Stimulated activated CD8-positive, alpha-beta memory T cell treated with anti-CD3 and anti-CD28 coated beads, Interleukin-15, amount 100 ng/mL, for 24 hours (primary cell): ENCODE measurements at places on chromosomes 2 and 18.

DNA sequence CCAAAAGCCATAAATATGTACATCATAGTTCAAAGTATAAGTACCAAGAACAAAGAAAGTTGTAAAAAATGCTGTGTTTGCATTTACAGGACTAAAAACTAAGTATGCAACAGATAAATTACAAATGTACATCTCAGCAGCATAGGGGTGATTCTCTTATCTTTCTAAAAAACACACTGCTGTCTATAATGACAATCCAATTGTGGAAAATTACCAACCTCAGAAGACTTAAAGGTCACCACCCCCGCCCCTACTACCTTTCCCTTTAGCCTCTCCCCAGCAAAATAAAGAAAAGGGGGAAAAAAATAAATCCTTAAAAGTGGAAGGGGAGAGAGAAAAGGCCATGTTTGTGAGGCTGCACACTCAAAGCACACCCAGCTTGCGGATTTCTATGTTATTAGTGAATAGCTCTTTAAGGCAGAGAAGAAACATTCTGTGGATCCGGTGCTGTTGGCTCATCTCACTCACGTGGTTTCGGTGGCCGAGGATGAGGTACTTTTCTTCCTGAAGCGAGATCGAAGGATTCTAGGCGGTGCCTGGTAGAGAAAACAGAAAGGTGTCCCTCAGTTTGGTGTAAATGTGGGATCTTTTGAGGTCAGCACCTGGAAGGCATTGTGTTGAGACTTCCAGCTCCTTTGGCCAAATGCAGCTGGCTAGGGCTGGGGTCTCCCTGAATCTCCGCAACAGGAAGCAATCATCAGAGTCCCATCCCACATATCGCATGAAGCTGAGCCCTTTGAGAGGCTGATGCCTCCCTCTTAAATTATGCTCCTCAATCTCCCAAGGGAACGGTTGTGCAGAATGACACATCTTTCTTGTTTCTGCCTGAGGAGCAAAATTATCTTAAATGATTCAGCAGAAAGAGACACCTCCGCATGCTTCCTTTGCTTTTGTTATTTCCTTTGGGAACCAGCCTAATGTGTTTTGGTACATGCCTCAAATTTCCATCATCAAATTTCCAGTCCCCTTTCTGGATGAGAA lies 17.6 kb downstream of the MRPL35 start:
- no peak for DNase-seq

- DNase-seq: no peak
These were observed 82.0 kb downstream of the FHOD3 start for GRCh38 chr18:36379435-36379984.

- no peak for DNase-seq
These were observed at the start of gene AMER3 for GRCh38 chr2:130755256-130756052. Gene AMER3, plus strand, starts transcription at chr2:130755540. Its CDS starts 6,533 bp downstream, at chr2:130762073.

DNA sequence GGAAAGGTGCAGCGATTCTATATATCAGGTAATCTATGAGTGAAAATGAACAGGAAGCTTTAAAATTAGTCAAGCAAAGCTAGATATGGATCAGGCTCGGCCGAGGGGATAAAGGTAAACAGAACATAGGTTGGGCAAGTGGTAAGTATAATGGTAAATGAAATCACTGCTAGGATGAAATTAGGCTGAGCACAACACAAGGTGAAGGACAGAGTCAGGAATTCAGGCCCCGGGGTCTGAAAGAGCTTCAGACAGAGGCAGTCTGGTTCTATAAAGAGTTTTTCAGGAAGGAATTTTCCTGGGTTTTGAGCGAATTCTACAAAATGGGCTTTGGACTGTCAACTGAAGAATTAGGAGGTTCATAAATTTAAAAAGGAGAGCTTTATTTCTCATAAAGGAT lies 513.2 kb upstream of the CDH2 start:
- DNase-seq: no peak

- no peak for DNase-seq
These were observed 13.2 kb downstream of the KCTD18 start for GRCh38 chr2:200496696-200497095.

DNA sequence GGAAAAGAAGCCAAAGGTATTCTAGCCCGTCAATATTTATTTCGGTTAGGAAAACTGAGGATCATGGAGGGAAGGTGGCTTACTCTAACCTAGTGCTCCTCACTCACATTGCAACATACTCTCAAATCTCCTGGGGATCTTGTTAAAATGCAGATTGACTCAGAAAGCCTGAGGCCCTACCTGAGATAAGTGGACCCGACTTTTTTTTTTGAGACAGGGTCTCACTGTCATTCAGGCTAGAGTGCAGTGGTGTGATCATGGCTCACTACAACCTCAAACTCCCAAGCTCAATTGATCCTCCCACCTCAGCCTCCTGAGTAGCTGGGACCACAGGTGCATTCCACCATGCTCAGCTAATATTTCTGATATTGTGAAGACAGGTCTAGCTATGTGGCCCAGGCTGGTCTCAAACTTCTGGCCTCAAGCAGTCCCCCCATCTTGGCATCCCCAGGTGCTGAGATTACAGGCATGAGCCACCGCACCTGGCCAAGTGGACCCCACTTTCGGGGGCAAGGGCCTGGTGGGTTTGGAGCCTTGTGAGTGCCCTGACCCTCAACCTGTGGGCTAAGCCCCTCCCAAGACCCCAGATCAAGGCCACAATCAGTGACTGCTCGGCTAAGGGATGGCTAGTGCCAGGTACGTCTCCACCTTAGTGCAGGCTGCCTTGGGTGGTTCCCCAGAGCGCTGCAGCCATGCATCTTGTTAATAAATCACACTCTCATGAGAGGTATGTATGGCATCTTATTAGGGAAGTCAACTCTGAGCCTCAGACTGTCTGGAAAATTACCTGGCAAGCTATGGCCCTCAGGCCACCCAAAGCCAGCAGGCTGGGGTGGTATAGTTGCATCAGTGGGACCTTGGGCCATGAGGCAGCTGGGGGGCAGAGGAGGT lies 1.1 kb upstream of the NEURL3 start:
- DNase-seq: no peak

DNA sequence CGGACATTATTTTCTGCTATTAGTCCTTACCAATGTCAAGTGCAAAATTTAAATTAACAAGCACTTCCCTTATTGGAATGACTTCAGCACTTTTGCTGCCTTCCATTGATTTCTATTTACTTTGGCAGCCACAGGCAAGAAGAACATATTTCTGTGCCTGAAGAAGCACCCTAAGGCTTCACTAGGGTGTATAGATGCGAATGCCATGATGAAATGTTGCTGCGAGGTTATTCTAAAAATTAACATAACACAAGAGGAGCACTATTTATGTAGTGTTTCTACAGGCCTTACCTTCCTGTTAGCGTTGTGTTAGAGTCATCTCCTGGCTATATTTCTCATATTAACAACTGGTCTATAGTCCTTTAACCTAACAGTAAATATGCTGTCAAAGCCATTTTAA lies 365.0 kb upstream of the HNRNPA3 start:
- no peak for DNase-seq

- no peak for DNase-seq
These were observed 55.1 kb downstream of the ROCK1 start for GRCh38 chr18:21056545-21056944.

- no peak for DNase-seq
These were observed 23.9 kb downstream of the BAZ2B start for GRCh38 chr2:159592441-159592840.

- no peak for DNase-seq
These were observed 166.3 kb upstream of the FN1 start for GRCh38 chr2:215601990-215602721.

- DNase-seq: no peak
These were observed 43.4 kb downstream of the NMS start for GRCh38 chr2:100513650-100514049.

DNA sequence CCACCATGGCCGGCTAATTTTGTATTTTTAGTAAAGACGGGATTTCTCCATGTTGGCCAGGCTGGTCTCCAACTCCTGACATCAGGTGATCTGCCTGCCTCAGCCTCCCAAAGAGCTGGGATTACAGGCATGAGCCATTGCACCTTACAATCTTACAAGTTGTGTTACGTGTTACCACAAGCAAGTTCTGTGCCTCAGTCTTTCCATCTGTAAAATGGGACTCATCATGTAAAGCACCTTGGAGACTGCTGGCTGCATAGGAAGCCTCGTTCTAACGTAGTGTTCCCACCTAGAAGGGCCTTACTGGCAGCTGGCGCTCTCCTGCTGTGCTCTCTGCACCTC lies 10.0 kb downstream of the DNAJB2 start:
- no peak for DNase-seq

GRCh38 chr2:133839677-133840076 lies 271.4 kb upstream of the NCKAP5 start:
- DNase-seq: no peak

GRCh38 chr18:4961121-4961909 lies 235.7 kb downstream of the AKAIN1 start:
- no peak for DNase-seq

DNA sequence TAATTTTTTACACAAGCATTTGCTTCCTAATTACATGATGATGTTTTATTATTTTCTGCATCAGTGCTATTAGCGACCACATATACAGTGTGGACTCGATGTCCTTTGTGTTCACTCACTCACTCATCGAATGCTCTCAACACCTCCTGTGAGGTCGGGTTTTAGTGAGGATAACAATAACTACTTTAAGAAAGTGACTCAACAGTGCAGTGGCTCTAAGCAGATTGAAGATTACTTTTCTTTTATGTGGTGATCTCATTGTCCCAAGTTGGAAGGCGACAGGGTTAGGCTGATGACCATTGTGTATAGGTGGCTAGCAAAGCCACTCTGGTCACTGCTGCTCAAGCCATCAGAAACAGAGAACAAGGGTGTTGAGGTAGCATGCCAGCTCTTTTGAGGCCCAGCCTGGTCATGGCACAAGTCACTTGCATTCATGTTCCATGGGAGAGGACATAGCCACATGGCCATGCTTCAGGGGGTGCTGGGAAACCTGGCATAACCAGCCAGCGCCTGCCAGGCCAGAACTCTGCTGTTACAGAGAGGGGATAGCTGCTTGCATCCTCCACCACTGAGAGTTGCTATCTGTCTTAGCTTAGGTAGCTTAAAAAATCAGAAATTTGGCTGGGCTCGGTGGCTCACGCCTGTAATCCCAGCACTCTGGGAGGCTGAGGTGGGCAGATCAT lies 60.4 kb downstream of the PDCL3 start:
- no peak for DNase-seq

DNA sequence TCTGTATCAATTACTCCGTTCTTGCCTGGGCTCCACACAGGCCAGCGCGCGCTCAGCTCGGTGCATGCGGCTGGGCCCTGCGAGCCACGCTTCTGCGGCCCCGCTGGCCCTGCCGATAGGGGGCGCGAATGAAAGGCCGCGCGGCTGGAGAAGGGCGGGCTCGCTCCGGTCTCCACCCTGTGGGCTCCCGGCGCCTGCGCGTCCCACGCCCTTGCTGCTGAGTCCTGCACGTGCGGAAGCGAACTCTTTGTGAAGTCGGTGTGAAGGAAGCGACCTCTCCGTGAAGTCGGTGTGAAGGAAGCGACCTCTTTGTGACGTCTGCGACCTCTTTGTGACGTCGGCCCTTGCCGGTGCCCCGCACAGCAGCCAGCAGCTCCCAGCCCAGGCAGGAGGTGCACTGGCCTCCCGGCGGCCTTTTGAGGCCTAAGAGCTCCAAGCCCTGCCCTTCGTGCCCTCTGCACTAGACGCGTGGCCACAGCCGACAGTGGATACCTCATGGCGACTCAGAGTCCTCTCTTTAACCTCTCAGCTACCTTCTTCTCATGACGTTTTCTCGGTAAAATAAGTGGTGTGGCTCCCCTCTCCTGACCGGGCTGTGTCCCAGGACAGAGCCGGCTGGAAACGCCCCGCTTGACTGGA lies 391.9 kb upstream of the RAB6C start:
- DNase-seq: no peak

DNA sequence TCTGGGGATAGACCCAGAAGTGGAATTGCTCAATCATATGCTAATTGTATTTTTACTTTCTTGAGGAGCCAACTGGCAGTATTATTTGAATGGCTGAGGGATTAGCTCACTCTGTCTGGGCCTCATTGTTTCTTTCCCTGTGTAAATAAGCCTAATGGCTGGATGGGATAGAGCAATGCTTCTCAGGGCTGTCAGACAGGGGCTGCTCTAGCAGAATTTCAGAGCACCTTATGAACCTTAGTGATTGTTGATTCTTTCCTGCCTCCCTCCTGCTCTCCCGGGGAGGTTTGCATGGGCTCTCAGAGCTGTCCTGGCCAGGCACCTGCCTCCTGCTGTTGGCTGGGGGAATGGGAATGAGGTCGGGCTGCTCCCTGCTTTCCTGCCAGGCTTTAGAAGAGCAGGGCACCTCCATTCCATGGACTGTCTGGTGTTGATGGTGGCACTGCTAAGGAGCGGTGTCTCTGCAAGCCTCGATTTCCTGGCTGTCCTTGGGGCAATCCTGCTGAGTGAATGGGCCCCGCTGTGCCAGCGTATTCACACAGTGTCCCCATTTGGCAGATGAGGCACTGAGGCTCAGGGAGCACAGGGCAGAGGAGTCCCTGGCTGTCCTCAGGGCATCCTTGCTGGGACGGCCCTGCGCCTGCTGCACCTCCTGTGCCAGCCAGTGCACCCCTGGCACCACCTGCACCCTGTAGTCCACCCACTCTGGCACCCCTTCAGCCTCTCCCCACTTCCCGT lies 468.2 kb upstream of the HS6ST1 start:
- no peak for DNase-seq

DNA sequence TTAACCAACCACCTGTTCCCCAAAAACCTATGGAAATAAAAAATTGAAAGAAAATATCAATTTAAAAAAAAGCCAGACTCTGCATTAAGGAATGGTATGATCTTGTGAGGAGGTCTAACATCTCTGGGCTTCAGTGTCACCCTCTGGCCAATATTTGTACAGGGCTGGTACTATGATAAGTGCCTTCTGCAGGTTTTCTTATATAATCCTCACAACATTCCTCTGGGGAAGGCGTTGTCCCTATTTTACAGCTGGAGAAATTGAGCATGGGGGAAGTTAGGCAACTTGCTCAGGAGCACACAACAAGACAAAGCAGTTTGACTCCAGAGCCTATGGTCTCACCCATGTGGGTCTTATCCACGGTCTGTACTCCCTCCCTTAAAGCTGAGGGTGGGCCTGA lies 86.0 kb downstream of the ZBTB7C start:
- DNase-seq: no peak

DNA sequence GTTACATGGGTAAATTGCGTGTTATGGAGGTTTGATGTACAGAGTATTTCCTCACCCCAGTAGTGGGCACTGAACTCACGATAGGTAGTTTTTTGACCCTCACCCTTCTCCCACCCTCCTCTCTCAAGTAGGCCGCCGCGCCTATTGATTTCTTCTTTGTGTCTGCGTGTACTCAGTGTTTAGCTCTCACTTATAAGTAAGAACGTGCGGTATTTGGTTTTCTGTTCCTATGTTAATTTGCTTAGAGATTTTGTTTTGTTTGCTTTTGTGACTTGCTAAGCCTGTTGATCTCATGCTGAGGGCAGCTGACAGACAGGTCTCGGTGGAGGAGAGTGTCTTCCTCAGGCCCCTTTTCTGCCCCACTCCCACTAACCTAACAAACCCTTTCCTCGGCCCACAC lies 36.2 kb downstream of the ACOXL start:
- DNase-seq: no peak
